Stimulated activated CD4-positive, alpha-beta T cell treated with anti-CD3 and anti-CD28 coated beads, TNF-alpha, amount 100 ng/mL, for 1 hour (primary cell): ENCODE measurements at places on chromosomes 3 and 15.

DNA sequence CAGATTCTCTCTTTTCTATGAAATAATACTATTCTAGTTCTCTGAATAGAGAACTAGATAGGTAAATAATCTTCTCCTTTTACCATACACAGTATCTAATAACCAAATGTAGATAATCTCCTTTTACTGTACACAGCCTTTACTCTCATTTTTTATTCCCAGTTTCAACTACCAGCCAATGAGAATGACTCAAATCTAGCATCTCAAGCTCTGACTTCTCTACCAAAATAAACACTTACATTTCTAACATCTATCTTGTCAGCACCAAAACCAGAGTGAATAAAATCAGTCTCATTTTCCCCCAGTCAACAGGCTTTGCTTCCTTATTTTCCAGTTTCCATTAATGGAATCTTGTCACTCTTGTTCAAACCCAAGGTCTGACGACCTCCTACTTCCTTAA lies 36.9 kb downstream of the LRRFIP2 start:
- DNase-seq: no peak

GRCh38 chr15:56871867-56872266 lies 46.6 kb upstream of the TCF12 start:
- DNase-seq: no peak

DNA sequence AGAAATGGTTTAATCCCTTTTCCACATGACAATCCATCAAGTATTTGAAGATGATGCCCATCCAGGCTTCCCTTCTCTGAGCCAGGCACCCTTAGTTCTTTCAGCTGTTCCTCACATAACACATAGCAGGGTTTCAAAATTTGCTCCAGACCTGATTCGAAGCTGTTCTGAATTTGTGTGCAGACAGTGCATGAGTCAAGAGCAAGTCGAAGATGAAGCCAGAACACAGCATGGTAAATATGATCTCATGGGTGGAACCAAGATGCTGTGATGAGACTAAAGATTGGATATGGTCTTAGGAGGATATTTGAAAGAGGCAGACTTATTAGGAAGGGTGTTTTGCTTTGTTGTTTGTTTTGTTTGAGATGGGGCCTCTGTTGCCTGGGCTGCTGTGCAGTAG lies 32.6 kb upstream of the PDE8A start:
- no peak for DNase-seq

DNA sequence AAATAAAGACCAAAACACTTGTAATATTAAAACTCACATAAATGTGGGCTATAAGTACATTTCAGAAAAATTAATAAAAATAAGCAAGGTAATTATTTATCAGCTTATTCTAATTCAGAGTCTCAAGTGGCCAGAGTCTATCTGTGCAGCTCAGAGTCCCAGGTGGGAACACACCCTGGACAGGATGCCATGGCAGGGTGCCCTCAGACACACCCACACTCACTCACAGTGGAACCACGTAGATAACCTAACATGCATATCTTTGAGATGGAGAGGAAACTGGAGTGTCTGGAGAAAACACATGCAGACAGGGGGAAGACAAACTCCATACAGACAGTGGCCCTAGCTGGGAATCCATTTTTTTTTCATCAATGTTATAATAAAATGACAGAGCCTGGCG lies 37.2 kb downstream of the FSIP1 start:
- no peak for DNase-seq

- DNase-seq: no peak
Observed at GRCh38 chr15:38589502-38589901, 24.9 kb upstream of the RASGRP1 start.

DNA sequence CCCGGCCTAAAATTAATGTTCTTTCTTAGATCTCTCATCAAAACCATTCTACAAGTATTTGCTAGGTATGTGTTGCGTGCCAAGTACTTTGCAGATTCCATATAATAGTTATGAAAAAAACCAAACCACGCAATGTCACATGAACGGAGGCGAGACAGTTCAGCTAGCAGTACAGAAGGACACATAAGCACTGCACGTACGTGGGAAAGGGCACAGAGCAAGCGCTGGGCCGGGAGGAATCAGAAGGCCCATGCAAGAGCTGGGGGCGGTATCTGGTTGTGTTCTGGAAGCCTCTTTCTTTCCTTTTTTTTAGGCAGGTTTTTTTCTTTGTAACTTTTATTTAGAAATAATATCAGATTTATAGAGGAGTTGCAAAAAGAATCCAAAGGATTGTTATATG lies 11.3 kb downstream of the PDIA5 start:
- no peak for DNase-seq

DNA sequence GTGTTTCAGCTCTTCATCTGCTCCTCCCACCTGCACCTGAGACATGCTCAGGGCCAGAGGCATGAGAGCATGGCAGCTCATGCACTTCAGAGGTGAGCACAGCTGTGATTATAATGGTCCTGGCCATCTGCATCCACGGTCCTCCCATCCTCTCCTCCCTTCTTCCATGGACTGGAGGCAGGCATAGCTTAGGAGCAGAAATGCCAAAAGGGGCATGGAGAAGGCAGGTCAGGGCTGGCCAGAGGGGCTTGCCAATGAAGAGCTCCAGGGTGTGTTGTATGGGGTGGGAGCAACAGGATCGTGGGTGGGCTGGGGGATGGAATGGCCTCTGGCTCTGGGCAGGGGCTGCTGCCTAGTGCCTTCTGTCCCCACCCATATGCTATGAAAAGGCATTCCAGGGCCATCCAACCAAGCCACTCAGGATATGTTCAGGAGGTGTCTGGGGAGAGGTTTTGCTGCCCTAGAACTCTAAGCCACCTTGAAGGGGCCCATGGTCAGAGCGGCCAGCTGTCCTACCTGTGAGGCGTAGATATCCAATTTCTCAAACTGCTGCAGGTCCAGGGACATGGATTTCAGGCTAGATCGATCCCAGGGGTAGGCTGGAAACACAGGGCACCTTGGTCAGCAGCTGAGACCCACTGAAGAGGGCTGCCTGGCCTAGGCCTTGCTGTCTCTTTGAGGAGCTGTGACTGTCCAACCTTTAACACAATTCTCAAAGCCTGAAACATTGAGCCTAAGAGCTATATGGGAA lies 26.1 kb downstream of the KY start:
- no peak for DNase-seq

GRCh38 chr3:70000563-70001081 lies 1.1 kb downstream of the SAMMSON start:
- no peak for DNase-seq

GRCh38 chr3:144317961-144318360 lies 346.3 kb downstream of the DIPK2A start:
- no peak for DNase-seq

DNA sequence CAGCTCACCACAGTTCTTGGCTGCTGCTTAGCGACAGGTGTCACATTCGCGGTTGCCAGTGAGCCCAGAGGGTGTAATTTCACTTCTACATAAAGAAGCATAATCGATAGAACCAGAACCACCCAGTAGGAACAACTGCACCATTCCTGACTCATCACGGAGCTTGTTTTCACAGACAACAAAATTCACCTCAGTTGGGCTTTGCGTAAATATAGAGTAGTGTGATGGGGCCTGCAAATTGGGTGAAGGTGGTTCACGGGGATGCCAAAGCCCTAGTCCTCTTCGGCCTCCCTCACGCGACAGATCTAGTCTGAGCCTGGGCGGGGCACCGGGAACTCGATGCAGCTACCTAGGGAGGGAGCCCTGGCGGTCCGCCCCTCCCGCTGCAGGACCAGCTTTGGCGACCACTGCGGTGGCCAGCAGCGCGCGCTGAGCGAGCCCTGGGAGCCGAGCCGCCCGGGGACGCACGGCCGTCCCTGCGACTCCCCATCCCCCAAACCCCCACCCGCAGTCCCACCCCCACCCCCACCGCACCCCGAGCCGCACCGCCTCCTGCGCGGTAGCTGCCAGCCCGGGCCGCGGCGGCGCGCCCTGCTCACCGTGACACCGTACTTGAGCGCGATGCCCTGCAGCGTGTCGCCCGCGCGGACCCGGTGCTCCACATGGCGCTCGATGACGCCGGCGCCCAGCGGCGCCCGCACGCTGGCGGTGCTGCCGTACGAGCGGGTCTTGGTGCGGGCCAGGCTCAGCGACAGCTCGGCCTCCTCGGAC lies 519 bp downstream of the LYSMD2 start:
- no peak for DNase-seq

GRCh38 chr15:60795889-60796288 lies 316.9 kb upstream of the ICE2 start:
- no peak for DNase-seq

GRCh38 chr3:36548712-36549111 lies 168.4 kb downstream of the STAC start:
- no peak for DNase-seq
